ENCODE measurements at places on chromosomes 11 and 22.

- no peak for DNase-seq
Observed at GRCh38 chr22:46454504-46455269, 82.7 kb downstream of the CELSR1 start.

- no peak for DNase-seq
Observed at GRCh38 chr11:46363031-46363407, 15.8 kb downstream of the DGKZ start.

- DNase-seq, result peak; percentile 24
Observed at GRCh38 chr11:119144825-119145486, 3.9 kb upstream of the ABCG4 start.

GRCh38 chr11:56089697-56090096, 3.4 kb upstream of the OR8I2 start:
- no peak for DNase-seq

GRCh38 chr22:31055117-31055634, 25.9 kb upstream of the SMTN start:
- DNase-seq, result no peak

DNA sequence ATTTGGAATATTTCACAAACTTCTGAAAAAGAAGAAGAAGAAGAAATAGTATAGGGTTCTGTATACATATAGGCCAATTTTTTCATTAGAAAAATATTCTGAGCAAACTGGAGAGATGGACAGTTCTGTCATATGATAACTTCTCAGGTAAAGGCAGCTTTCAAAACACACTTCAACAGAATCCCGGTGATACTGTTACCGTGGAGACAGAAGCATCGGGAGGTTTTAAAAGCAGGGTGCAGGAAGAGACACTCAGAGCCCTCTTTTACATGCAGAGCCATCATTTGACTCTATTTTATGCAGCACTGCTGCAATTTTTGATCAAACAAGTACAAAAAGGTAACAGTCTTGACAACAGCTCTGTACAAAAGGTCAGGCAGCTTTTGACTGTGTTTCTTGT, 1785.4 kb downstream of the LRRC4C start:
- no peak for DNase-seq

Measured in memory B cell (primary cell).